ENCODE measurements at places on chromosomes 3 and 15.

DNA sequence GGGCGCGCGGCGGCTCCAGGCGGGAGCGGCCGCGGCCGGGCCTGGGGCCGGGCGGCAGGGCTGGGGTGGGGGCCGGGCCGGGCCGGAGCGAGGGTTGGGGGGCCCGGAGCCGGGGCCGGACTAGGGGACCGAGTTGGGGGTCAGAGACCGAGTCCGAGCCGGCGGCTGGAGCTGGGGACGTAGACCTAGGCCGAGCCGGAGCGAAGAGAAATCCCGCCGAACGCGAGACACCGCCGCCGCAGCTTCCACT is 37.3 kb downstream of the HMCES start:
- no peak for DNase-seq

- DNase-seq = no peak
Observed at GRCh38 chr15:47929138-47929803, 191.5 kb upstream of the SLC24A5 start.

DNA sequence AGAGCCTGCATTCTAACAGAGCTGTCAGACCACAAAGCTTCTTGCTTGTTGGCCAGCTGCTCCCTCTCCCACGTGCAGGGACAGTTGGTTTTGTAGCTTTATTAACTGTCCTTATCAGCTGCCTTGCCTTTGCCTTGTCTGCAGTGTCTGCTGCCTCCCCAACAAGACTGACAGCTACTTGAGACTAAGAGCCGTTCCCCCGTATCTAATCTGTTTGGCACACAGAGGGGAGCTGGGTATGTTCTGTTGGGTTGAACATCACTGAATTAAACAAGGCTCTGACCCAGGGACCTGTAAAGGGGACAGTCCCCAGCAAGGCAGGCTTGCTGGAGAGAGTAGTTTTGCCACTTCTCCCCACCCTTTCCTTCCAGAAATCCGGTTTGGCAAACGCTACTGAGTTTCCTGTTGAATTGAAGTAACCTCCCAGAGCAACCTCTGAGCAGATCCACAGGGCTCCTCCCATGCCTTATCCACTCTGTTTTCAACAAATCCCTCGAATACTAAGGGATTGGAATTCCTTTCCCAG is 116.1 kb downstream of the ANP32A start:
- peak; percentile 98 for DNase-seq

DNA sequence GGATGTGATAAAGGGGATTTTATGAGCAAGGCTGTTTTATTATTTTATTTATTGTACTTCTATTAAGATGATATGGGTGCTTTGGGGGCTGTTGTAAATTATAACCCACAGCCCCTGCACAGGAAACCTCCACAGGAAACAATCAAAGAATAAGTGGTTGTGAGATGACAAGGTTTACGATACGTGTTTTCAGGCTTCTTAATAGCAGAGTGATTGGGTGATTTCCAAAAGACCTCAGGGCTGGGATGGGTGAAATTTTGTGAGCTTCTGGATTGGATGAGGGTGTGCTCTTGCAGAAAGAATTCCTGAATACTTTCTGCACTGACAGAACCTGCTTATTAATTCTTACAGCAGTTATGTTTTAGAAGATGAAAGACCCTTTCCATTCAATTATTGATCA is 21.4 kb downstream of the CHL1 start:
- no peak for DNase-seq

- no peak for DNase-seq
Observed at GRCh38 chr15:67472957-67473356, 48.0 kb upstream of the C15orf61 start.

DNA sequence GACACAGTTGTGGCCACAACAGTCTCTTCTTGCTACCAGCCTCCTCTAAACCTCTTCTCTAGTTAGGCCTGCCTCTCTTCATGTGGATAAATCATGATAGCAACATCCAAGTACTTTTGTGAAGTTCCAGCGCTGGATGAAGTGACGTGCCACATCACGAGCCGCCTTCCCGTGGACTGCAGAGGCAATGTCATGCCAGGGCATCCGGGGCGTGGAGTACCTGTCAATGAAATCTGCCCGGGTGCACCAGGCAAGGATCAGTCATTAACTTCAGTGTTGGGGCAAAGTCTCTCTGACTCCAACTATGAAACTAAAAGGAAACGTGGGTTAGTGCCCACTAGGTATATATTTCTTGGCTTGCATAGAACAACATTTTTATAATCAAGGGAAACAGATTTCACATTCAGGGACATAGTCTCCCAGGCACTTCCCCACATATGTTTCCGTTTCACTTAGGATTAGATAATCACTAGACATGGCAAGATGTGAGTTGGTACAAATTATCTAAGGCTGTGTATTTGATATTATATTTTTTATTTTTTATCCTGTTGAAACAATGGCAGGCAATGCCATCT is 133.6 kb downstream of the PLD1 start:
- DNase-seq = no peak

- DNase-seq = peak; percentile 50
Observed at GRCh38 chr3:157128771-157129681, 30.9 kb downstream of the CCNL1 start.

DNA sequence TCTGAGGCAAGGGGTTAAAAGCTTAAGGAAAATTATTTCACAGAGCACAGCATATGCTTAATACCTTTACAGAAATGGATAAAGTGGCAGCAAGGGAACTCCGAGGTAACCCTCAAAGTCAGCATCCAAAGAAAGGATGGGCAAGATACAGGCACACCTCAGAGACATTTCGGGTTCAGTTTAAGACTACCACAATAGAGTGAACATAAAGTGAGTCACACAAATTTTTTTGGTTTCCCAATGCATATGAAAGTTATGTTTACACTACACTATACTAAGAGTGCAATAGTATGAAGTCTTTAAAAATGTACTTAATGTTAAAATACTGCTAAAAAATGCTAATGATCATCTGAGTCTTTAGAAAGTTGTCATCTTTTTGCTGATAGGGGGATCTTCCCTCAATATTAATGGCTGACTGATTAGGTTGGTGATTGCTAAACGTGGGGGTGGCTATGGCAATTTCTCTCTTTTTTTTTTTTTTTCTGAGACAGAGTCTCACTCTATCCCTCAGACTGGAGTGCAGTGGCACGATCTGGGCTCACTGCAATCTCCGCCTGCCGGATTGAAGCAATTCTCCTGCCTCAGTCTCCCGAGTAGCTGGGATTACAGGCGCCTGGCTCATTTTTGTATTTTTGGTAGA is 10.0 kb downstream of the UBR1 start:
- no peak for DNase-seq

Data from umbilical cord (tissue), 2 donors.